ENCODE measurements at places on chromosomes 7 and 10.
A peak's percentile ranks its signal among the peaks of the same experiment; 100 is the strongest.

- DNase-seq = peak; percentile 15
These were observed 1409.1 kb upstream of the CELF2 start for GRCh38 chr10:9608602-9609001.

GRCh38 chr7:6291531-6291930, 19.1 kb upstream of the CYTH3 start:
- DNase-seq = no peak

DNA sequence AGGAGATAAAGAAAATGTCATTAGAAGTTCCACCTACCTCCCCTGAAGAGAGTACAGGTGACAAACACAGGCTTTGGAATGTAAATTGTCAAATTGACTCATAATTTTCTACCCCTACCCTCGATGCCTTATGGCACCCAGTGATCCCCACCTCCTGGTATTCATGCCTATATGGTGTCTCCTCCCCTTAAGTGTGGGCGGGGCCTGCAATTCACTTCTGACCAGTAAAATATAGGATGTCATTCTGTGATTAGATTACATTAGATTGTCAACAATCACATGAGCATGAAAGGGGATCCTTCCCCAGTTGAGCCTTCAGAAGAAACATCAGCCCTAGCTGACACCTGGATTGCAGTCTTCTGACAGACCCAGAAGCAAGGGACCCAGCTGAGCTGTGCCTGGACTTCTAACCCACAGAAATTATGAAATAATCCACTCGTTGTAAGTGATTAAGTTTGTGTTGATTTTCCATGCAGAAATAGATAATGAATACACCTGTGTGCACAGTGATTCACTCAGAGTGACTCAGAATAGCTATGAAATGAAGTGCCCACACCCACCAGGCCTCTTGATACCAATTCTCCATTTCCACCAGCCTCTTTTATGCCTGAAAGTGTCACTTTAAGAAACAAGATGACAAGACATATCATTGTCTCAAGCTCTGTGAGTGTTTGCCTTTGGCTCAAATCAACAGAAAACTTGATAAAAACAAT, 8.5 kb upstream of the SLC39A12 start:
- DNase-seq = no peak

DNA sequence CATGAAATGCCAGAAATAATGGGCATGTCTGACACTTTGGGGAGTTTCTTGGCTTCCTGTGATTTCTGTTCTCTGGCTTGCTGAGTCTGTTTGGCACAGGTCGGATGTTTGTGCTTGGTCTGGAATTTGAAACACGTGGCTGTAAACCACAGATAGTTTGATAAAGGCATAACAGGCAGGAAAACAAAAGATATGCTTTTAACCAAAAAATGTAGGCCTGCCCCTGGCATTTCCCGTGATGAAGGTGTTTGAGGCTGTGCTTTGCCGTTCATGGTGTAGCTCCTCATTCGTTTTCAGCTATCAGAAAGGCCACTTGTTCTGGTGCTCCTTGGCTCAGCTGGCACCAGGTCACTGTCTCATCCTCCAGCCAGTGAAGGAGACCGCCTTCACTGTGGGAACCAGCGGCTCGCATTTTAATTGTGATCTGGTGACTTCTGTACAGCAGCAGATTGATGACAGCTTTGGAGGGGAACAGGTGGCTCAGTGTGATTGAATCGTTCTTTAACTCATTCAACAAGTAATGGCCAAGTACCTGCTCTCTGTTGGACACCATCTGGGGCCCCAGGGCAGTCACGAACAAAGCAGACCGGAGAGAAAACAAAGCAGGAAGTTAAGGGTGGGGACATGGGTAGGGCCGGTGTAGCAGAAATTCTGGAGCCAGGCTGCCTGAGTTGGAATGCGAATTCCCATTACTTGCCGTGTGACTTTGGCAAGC, 111.5 kb downstream of the CCNY start:
- DNase-seq = no peak

- DNase-seq = no peak
These were observed 4.8 kb upstream of the CYP3A43 start for GRCh38 chr7:99822731-99823718.

DNA sequence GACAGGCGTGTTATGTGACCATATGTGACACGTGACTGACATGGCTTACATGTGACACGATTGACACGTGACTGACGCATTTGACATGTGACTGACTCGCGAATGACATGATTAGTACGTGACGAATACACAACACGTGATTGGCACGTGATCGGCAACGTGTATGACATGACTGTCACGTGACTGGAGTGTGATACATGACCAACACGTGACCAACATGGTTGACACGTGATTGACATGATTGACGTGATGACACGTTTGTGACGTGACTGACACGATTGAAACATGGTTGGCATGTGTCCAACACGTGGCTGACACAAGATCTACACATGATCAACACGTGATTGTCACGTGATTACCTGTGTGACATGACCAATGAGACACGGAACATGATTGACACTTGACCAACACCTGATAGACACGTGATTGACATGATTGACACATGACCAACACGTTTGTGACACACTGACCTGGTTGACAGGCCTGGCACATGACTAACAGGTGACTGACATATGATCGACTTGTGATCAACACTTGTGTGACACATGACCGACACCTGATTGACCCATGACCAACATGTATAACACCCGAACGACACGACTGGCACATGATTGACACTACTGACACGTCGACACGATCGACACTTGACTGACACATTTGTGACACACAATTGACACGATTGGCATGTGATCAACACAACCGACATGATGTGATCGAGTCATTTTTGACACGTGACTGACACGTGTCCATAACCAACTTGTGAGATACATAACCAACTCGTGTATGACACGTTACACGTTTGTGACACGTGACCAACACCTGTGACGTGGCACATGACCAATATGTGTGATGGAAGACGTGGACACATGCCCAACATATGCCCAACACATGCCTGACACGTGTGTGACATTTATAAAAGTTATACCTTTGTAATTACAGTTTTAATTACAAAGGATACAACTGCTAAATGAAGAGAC, 21.1 kb downstream of the CRPPA start:
- DNase-seq = no peak

DNA sequence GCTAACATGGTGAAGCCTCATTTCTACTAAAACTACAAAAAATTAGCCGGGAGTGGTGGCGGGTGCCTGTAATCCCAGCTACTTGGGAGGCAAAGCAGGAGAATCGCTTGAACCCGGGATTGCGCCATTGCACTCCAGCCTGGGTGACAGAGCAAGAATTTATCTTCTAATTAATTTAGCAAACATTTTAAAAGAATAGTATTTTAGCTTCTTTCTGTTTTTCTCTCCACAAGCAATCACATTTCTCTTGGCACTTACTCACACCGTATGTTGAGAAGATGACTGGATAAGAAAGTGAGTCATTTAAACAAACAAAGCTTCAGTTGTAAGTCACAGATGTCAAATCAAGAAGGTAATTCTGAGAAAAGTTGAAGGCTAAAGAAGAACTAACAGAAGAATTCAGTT, 264.0 kb downstream of the ARL4A start:
- peak; percentile 4 for DNase-seq

DNA sequence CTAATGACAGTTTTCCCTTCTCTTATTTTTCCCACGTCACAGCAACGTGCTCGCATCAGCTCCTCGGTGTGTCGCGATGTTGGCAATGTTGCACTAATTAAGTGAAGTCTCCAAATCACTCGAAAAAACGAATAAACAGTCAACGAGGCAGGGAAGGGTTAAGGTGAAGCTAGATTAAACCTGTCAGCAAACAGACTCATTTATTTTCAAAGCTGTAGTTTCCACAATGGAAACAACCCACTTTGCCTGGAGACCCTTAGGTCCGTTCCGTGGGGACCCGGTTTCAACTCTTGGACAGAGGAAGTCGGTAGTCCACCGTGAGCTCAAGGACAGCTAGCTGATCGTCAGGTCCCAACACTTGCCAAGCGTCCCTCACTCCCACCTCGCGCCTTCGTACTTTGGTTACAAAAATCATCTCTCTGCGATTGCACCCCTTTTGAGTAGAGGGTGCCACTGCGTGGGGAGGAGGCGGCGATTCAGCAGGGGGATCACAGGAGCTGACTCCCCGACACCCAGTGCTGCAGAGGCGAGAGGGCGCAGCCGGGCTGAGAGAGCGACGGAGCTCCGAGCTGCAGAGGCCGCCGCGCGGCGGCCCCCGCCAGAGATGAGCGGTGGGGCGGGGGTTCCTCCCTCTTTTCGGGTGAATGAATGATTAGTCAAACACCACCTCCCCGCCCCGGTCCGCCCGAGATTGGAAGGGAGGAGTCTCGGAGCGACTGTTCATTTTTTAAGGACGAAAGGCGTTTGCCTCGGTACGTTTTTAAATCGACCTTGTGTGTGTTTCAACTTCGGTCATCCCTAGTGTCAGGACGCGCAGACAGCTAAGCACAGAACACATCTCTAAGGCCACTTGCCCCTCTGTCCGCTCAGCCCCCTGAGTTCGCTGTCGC, 1.3 kb upstream of the BMPER start:
- DNase-seq = peak; percentile 42

GRCh38 chr10:14309593-14309992, 21.1 kb downstream of the FRMD4A start:
- DNase-seq = no peak

- no peak for DNase-seq
These were observed 105.3 kb downstream of the DGKI start for GRCh38 chr7:137741443-137741842.

DNA sequence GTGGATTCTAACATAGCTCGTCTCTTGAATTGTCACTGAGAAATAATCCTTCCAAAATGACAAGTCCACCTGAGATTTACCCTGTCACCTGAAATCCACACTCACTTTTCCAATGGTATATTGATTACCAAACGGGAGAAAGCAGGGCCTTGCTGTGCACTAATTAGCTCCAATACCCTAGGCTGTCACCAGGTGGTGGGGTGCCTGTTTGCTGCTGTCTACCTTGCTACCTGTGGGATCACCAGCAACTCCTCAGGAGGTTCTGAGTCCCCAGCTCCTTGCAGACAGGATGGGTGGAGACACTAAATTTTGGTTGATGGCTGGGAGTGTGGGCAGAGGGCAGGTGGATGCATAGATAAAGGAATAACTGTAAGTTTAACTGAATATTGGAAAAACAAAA, 237.2 kb upstream of the ZNF32 start:
- DNase-seq = no peak

DNA sequence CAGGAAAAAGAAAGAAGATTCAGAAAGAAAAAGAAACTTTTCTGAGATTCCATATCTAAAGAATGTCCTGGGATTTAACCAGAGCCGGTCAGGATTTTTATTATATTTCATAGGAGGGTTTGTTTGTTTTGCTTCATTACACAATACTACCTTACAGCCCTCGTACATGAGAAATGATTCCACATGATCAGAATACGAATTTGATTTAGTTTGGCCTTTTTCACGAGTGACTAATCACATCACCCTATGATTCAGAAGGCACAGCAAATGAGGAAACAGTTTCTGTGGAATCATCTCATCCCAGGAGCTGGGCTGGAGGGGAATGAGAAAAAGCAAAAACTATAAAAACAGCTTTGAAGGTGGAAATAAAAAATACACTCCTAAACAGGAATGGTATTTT, 54.7 kb upstream of the VWC2 start:
- DNase-seq = no peak

GRCh38 chr10:100970076-100970913, 991 bp downstream of the SEMA4G start:
- no peak for DNase-seq

DNA sequence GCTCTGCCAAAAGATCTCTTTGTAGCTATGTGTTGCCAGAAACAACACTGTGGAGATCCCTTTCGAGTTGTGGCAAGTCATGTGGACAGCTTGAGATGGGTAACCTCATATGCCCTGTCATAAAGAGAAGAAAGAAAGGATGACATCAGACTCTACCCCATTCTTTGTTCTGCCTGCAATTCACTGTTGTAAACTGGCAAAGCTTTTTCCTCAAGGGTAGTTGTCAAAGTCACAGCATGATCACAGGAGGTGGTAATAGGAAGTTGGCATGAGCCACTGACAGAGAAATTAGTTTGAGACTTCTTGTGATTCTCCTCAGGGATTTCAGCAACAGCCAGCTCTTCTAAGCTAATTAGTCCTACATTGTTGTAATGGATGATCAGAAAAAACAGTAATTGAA, 19.4 kb upstream of the MINDY3 start:
- DNase-seq = peak; percentile 21

GRCh38 chr7:140661124-140661523, 11.6 kb upstream of the ADCK2 start:
- DNase-seq = no peak

GRCh38 chr10:132711613-132712121, 74.3 kb downstream of the NKX6-2 start:
- DNase-seq = no peak

- no peak for DNase-seq
These were observed 20.2 kb upstream of the PFKFB3 start for GRCh38 chr10:6182454-6183098.

DNA sequence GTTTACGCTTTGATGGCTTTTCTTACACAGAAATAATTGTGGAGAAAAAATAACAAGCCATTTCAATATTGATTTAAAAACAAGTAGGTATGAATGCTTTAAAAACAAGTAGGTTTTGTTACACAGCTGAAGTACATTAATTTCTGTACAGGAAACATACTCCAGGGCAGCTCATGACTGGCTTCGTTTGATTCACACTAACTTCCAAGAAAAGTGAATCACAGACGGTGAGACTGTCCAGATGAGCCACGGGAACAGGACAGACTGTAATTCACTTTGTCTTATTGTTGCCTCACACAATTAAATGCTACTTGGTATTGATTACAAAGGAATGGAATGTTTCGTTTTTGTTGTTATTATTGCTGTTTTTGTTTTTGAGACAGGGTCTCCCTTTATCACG, 26.6 kb upstream of the SNX10 start:
- DNase-seq = no peak

GRCh38 chr10:63758080-63758479, 236.9 kb downstream of the REEP3 start:
- DNase-seq = no peak

Measured in Ammon's horn (tissue), 1 donor.